CD4-positive, alpha-beta memory T cell (primary cell): ENCODE measurements at places on chromosomes 2 and 18. TPM values are rescaled to one million over a fixed set of nuclear protein-coding genes. Genes with fewer than 3 reads are reported as not detected.

- no peak for DNase-seq
Observed at GRCh38 chr2:11550302-11550701, 16.5 kb downstream of the GREB1 start.

GRCh38 chr2:120693121-120693520 is 42.5 kb upstream of the GLI2 start:
- no peak for DNase-seq

GRCh38 chr2:128793404-128793803 is 474.7 kb upstream of the HS6ST1 start:
- no peak for DNase-seq

DNA sequence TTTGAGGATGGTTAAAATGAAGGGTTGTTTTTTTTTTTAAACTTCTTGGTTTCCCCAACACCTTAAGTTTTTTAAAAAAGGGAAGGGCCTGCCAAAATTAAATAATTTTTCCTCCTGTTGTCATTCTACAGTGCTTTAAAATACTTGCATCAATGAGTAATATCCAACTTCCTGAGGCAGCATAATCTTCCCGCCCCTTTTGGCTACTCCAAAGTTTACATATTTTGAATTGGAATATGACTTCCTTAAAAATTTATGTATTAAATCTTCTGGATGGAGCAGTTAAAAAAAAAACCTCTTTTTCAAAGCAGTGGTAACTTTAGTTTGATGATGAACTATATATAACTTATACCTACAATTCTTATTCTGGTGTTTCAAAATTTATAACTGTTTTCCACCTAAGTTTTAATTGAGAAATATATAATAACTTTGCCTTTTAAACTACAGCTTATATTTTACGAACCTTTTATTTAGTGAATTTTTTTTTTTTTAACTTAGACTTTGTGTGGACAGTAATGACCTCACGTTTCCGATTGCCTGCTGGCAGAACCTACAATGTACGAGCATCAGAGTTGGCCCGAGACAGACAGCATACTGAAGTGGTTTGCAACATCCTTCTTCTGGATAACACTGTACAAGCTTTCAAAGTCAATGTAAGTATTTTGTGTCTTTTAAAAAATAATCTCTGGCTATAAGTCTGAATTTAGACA is 49.8 kb downstream of the PTPN4 start:
- DNase-seq: no peak

DNA sequence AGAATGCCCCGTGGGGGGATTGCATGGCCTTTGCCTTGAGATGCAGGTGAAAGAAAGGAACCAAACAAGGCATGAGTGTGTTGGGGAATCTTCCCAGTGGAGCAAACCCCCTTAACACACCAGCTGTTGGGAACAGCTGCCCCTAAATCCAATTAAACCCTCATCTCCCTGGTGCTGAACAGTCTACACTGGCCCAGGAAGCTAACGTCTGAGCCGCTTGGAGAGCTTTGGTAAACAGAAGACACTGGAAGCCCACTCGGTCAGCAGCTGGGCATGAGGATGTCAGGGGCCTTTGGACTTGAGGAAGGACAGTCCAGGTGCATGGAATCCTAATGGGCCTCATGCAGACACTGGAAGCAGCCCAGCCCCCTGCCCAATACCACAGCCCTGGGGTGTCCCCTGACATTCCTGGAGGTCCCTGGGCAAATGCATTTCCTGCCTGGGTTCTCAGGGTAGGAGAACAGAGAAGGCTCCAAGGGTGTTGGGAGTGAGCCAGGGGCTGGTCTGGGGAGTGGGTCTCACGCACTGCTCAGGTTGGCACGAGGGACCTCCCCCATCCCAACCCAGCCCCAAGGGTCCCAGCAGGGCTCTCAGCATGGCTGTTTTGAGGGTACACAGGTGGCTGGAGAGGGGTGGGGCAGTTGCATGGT is 37.7 kb downstream of the GBX2 start:
- no peak for DNase-seq

Gene C2orf66
- total RNA-seq: not detected

Gene CROCC2
- total RNA-seq: not detected

- no peak for DNase-seq
Observed at GRCh38 chr2:217870528-217871011, 132.2 kb downstream of the TNS1 start.

Gene SKOR2
- total RNA-seq: not detected

- DNase-seq: peak; percentile 52
Observed at GRCh38 chr2:241298673-241299072, 16.8 kb downstream of the HDLBP start.

GRCh38 chr2:191618046-191618780 is 59.7 kb upstream of the NABP1 start:
- DNase-seq: no peak

Gene RGPD4
- not detected for total RNA-seq

GRCh38 chr2:69483696-69484095 is 46.5 kb upstream of the NFU1 start:
- DNase-seq: no peak

DNA sequence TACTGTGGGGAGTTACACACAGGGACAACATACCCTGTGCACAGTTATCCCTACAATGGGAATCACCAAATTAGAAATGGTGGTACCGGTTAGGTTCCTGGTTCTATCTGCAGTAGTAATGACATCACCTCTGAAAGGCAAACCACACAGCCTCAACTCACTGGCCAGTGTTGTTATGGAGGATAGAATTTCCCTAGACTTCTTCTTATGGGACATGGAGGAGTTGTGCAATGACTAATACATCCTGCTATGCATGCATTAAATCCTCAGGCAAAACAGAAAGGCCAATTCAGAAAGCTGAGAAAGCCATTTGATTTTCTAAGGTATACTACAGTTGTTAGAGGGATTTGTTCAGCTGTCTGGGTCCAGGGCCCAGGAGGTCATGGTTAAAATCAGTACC is 439.3 kb downstream of the TMX3 start:
- DNase-seq: no peak

- no peak for DNase-seq
Observed at GRCh38 chr18:48636436-48636835, 97.6 kb downstream of the CTIF start.

GRCh38 chr18:49845629-49846360 is 32.5 kb upstream of the ACAA2 start:
- DNase-seq: no peak

DNA sequence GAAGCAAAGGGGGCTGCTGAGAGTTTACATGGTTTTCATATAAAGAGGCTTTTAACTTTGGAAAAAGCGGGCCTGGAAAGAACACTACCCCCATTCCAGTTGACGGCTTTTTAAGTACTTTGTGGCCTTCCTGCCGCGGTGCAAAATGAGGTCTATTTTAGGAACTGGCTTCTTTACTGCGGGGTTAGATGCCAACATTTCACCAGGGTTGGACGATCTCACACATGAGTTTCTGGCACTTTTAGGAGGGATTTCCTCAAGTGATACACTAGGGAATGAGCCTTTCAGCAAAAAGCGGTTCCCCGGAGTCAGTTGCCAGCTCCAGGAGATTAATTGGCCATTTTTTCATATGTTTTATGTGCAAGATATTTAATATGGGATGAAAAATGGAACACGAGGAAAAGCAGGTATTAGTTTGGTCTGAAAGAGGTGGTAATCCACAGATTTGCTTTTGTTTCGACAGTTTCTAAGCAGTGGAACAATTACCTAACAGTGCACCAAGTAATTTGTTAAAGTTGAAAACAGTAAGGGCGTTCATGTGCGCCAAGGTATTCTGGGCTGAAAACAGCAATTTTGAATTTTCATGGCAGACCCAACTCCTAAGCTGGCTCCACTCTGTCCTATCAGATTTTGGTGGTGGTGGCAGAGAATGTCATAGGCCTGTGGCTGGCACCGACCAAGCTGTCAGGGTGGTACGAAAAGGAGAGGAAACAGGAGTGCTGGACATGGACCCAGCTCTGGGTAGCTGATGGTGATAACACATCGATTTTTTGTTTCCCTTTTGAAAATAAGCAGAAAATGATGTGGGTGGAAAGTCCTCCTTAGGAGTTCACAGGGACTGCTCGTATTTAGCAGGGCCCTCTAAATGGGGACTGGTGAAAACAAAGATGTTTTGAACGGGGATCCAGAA is 55.6 kb upstream of the FZD5 start:
- DNase-seq: no peak

Gene FAM237A
- total RNA-seq: not detected

DNA sequence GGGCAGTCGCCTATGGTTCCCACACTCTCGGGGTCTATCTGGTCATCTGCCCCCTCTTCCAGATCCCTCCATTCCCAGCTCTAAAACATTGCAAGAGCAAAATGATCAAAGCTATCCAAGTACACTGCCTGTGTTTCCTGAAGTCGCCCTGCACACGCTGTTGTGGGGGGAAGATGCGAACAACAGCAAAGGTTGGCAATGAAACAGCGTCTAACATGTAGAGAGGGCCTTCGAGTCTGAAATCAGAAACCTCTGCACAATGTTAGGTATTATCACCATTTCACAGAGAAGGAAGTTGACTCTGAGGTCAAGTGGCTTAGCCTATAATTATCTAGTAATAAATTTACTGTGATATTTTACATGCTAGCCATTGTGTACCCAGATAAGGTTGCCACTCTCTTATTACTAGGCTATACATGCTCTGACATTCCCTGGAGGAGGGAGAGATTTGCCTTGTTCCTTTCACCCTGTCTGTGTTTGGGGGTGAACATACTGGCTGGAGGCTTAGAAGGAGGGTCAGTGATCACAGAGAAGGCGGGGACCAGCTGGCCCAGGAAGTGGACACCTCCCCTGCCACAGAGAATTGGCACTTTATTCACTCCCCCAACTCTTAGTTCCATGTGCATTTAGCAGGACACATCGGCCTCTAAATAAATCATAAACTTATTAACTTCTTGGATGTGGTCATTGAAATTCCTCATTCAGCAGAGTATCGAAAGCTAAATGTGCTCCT is 36.8 kb downstream of the KCTD1 start:
- DNase-seq: no peak

Gene RSAD2
- total RNA-seq: 3.8 TPM

DNA sequence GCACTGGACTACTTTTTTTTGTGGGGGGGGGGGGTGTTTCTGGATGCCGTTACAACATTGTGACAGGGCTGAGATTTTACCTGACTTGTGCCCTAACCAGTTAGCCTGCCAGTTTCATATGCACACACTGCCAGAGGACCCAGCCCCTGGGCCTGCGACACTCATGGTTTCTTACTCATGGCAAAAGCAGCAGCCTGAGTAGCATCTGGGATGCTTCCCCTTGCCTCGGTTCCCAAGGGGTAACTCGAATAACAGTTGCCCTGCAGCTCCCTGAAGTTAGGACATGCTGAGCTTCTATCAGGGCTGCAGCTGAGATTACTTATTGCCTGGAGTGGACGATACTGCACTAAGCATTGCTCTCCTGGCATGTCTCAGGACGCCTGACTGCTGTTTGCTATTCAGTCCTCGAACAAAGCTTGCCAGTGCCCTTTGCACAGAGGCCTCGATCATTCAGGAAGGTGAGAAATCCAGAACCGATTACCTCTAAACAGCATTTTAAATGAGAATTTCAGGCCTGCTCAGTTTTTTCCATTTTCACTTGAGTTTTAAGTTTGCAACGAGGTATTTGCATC is 47.9 kb downstream of the TRPM8 start:
- no peak for DNase-seq

DNA sequence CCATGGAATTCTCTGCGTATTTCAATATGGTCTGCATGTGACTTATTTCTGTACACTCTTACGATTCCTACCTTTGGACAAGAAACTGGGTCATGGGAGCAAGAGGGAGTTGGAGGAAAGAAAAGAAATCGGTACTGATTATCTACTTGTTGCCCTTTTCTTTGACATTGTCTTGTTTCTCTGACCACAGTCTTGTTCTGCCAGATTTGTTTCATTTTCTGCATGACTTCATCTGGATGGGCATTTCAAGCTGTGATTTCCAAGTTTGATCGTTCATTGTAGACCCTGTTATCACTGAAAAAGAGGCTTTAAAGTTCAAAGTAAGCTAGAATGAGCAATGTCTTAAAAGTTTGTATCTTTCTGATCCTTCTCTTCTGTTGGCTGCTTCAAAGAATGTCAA is 2186.3 kb upstream of the CELF4 start:
- DNase-seq: no peak

GRCh38 chr2:47086054-47086471 is 69.0 kb downstream of the STPG4 start:
- DNase-seq: no peak

GRCh38 chr2:199983534-199983933 is 28.2 kb downstream of the MAIP1 start:
- no peak for DNase-seq

DNA sequence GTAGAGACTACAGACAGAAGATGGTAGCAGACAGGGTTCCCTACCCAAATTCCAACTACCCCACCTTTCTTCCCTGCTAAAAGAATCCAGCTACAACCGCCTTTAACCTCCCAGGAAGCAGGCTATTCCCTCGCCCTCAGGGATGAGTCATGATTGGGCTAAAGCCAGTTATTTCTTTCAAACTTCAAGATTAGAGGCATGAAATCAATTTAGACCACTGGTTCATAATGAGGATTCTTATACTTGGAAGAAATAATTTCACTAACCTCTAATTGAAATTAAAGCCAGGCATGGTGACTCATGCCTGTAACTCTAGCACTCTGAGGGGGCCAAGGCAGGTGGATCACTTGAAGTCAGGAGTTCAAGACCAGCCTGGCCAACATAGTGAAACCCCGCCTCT is 20.0 kb downstream of the TRIP12 start:
- no peak for DNase-seq

GRCh38 chr18:48698707-48699106 is 159.9 kb downstream of the CTIF start:
- no peak for DNase-seq

Gene TM4SF20
- total RNA-seq: not detected

Gene SRD5A2
- total RNA-seq: not detected

Gene ERICH2
- total RNA-seq: not detected

DNA sequence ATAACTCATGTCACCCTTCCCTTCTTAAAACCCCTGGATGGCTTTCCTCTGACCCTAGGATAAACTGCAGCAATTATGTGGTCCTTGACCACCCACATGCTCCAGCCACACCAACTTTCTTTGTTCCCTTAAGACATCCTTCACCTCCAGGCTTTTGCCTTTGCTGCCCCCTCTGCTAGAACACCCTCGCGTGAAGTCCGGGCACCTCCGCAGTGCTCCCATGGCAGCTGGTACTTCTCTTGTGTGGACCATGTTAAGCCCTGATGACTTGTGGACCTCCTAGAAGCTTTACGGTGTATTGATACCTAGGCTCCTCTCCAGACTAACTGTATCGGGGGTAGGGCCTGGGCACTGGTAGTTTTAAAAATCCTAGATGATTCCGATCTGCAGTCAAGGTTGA is 824 bp upstream of the ABHD1 start:
- DNase-seq: no peak

GRCh38 chr18:56108478-56109367 is 520.7 kb upstream of the TCF4 start:
- no peak for DNase-seq

DNA sequence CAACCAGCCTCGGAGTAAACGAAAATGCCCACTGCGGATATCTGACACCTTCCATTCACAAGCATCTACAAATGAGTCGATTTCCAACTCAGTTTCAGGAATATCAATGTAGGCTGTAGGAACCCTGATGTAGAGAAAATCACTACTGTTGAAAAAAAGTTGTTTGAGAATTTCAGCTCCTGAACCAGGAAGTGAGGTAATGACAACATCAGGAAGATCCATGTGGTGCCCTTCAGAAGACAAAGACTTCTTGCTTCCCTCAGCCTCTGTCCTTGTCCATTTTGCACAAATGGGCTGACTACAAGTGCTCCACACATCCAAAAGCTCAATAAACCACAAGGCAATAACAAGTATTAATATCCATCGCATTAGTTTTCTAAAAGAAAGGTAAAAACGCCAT is 4.7 kb downstream of the DSEL start:
- no peak for DNase-seq
